Urinary bladder (tissue), 4 donors: ENCODE measurements at places on chromosomes 16 and 17.

GRCh38 chr16:52649870-52650269 is 102.9 kb upstream of the TOX3 start:
- DNase-seq: no peak

GRCh38 chr17:52732841-52733240 is 574.3 kb upstream of the CA10 start:
- DNase-seq: no peak

- DNase-seq: no peak
Measured at GRCh38 chr16:70677499-70678120, 8.2 kb downstream of the MTSS2 start.

GRCh38 chr16:85564277-85565051 is 48.7 kb upstream of the GSE1 start:
- no peak for DNase-seq

DNA sequence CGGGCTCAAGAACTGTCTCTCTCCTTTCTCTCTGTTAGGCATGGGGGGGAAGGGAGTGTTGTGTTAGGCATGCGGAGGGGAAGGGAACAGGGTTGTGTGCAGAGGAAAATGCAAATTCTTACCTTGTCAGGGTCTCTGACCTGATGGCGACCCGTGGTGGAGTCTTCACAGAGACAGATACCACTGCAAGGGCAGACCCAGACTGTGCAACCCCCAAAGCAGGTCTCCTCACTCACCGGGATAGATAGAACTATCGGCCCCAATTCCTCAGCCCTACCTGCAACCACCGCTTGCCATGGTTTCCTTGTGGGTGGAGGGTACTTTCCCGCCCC is 9.6 kb upstream of the MPP2 start:
- DNase-seq: no peak
